Stimulated activated naive CD4-positive, alpha-beta T cell treated with Interleukin-2 at 50 U/mL for 16 hours (primary cell): ENCODE measurements at places on chromosomes 11 and 22.

- DNase-seq, result no peak
These were observed 734.5 kb upstream of the CCDC179 start for GRCh38 chr11:23594755-23595154.

- no peak for DNase-seq
These were observed 7.4 kb downstream of the KCNC1 start for GRCh38 chr11:17742019-17742418.

DNA sequence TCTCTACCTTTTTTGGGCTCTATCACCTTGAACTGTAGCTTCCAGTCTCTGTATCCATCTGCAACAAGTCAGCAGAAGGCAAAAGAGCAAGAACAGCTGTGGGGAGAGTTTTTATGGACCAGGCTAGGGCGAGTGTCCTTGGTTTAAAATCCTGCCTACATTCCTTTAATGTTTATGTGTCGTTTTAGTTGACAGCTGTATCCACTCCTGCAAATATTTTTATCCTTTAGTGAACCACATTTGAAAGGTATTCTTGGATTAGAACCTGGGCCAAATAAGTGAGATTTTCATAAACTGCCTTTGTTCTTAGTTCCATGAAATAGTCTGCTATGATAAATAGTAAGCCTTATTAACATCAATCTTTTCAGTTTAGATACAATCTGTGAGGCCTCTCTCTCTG lies 712.2 kb downstream of the ETS1 start:
- no peak for DNase-seq

DNA sequence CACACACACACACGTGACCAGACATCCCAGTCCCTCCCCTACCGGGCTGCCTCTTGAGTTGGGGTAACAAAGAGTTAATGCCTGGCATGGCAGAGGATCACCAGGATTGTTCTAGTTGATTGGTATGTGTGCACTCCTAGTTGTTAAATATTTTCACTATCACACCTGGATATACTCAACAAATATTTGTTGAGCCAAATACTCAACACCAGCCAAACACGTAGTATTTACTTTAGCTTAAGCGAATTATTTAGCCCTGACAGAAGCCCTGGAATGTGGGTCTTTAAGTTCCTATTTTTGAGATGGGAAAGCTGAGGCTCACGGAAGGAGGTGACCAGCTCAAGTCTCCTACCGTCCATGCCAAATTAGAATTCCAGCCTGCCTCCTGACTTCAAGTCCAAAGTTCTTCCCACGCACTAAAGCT lies 10.5 kb downstream of the CD3E start:
- DNase-seq, result no peak

DNA sequence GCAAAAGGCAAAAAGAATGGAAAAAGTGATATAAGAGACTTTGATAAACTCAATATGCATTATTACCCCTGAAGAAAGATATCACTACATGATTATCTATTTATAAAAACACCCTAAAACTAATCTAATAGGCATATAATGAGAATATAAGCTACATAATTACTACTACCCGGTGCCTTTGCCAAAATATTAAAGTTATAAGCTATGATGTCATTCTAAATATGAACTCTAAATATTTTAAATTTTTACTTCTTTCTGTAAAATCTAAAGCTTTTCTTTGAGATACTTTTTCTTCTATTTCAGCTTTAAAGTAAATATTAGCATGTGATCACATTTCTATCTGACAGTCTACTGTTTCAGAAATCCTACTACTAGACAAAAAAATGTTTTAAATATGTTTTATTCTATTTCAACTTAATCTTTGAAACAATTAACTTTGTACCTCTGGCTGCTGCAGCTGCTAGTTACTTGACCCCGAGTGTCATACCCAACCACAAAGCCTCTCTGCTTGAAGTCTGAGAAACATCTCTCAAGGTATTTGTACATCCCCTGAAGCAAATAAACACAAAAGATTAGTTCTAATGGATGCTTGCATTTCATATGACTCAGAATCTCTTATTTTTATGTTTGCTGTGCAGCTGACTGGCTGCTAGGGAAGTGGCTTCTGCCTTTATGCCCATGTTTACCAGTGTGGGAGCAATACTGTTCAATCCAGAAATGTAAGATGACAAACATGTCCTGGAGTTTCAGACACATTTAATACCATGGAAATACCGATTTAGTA lies 26.8 kb downstream of the PGM2L1 start:
- DNase-seq, result no peak

GRCh38 chr11:12789596-12790215 lies 115.5 kb downstream of the TEAD1 start:
- DNase-seq, result no peak

DNA sequence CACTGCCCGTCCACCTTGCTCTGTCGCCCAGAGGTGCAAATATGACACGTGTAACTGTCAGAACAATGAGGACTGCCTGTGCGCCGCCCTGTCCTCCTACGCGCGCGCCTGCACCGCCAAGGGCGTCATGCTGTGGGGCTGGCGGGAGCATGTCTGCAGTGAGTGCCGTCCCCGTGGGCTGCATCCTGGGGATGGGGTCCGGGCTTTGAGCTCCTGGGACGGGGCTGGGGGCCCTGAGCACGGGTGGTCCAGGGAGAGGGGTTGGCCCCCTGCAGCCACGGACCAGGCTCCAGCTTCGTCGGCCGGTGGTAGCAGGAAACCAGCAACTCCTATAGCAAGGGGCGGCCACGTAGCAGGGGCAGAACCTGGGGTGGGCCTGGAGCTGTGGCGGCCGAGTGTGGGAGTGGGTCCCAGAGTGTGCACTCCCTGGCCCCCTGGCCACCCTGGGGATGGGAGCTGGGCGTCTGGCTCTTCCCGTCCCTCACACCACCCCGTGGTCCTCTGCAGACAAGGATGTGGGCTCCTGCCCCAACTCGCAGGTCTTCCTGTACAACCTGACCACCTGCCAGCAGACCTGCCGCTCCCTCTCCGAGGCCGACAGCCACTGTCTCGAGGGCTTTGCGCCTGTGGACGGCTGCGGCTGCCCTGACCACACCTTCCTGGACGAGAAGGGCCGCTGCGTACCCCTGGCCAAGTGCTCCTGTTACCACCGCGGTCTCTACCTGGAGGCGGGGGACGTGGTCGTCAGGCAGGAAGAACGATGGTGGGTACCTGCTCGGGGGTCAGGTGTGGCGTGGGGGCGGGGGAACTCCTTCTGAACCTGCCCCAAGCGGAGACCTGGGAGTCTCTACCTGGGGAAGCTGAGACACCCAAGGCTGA lies 10.1 kb downstream of the MUC2 start:
- DNase-seq, result no peak

- no peak for DNase-seq
These were observed 50.0 kb downstream of the RRAS2 start for GRCh38 chr11:14308897-14309387.

GRCh38 chr11:119196833-119197483 lies 9.2 kb upstream of the CBL start:
- peak; percentile 51 for DNase-seq

- DNase-seq, result no peak
These were observed 128.6 kb upstream of the DDI1 start for GRCh38 chr11:103907548-103908455.

- DNase-seq, result no peak
These were observed 16.5 kb upstream of the CSTF3 start for GRCh38 chr11:33177676-33178336.

DNA sequence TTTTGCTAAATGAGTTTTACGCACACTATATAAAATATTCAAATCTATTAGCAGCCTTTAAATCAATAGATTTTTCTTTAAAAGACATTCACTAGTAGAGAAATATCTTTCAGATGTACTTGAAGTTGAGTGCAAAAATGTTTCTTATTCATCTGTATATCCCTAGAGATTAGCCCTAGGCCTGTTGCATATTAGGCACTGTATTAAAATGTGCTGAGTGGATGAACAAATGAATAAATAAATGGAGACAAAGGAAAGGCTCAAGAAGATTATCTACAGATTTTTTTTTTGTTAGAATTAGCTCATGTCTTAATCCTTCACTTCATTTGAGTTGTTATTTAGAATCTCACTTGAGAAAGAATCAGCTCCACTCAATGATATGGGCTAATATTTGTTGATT lies 12.0 kb upstream of the MMP13 start:
- no peak for DNase-seq

GRCh38 chr11:27514076-27514475 lies 7.5 kb upstream of the LIN7C start:
- DNase-seq, result no peak

DNA sequence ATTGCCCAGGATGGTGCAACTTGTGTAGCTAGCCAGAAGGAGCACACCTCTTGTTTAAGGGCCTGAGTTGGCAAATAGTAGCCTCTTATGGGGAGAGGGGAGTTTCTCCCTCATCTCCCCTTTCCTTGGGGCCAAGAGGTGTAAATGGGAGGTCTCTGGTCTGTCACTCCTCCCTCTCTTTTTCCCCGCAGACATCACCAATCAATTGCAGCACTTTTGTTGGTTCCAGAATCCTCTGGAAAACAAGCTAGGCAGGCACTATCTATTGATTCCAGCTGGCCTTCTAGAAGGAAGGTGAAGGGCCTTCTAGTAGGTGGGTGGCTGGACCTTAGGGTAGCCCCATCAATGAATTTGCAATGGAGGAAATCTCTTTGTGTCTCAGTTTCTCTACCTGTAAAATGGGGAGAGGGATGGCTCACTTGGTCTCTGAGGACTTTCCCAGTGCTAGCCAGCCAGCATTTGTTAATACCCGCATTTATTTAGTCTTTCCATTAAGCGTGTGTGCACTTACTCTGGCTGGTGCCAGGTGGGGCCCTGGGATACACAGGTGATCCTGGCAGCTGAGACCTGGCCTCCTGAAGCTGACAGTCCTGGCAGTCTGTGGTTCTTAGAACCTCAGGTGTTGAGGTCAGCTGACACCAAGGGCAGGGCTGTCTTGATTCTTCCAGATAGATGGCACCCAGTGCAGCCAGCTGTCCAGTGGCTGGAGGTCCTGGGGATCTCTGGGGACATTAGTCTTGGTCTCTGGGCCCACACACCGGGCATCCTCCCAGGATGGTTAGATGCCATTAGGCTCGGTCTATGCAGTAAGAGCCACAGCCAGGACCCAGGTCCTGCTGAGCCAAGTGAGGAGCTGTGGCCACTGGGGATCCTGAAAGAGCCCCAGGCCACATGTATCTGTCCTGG lies 51.7 kb downstream of the TSPAN18 start:
- DNase-seq, result no peak

GRCh38 chr11:65917077-65917433 lies 1.8 kb downstream of the C11orf68 start:
- DNase-seq, result no peak

DNA sequence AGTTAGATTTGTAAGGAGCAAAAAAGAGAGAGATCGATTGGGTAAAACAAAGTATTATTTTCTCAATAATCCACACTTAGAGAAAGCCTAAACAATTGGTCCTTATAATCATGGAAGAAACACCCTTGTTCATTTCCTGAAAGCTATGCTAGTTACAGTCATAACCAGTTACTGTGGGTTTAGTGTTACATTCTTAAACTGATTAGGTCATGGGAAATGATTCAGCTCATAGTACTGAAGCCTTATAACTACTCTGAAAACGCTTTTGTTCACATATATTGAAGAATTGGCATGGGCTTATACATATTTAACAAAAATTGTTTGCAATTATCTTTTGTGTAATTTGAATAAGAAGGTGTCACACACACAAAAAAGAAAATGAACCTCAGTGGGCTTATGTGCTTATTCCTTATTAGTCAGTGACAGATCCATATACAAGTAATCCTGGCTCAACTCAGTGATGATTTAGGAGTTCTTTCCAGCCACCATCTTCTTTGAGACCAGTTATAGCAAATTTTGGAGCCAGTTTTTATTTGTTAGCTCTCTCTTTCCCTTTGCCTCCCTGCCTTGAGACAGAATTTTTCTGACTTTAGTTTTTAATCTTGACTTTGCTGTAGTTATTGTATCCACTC lies 198.5 kb upstream of the CTSC start:
- no peak for DNase-seq

GRCh38 chr11:133747409-133747808 lies 97.9 kb downstream of the SPATA19 start:
- DNase-seq, result no peak

DNA sequence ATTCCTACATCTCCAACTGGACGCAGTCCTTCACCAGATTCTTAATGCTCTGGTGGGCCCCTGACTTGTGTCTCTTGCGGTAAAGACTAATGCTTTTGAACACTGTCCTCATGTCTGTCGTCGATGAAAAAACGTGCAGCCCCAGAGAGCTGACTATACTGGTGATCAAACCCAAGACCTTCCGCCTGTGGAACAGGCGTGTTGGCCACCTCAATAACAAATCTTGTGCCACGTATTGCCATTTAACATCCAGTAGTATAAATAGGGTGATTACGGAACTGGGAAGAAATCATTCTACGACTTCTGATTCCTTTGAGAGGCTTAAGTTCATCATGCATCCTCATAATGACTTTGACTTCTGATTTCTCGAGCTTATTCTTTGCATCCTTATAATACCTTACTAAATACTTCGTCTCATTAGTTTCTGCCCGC lies 45.6 kb downstream of the OR4D9 start:
- no peak for DNase-seq

DNA sequence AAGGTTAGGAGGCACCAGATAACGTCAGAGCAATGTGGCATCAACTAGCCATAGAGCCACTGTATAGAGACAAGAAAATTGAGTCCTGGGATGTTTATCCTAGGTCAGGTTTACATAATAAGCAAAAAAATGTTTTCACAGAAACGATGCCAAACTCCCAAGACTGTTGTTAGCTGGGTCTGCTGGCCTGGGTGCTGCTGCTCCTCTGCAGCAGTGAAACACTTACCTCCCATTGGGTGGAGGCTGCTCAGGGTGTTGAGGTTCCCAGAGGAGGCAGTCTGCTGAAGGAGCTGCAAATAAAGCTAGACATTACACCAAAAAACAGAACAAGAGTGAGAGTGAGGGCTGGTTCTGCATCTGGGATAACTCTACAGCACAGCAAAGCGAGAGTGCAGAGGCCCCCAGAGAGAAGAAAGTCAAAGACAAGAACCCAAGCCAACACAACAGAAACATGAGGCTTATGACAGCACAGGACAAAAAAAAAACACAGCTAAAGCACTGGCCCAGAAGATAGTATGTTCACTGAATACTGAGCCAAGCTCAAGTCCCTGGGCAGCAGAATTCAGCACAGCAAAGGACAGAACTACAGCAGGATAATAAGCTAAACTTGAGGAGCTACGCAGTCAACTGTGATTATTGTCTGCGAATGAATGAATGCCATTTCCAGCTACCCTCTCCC lies 29.9 kb upstream of the RAPSN start:
- no peak for DNase-seq

DNA sequence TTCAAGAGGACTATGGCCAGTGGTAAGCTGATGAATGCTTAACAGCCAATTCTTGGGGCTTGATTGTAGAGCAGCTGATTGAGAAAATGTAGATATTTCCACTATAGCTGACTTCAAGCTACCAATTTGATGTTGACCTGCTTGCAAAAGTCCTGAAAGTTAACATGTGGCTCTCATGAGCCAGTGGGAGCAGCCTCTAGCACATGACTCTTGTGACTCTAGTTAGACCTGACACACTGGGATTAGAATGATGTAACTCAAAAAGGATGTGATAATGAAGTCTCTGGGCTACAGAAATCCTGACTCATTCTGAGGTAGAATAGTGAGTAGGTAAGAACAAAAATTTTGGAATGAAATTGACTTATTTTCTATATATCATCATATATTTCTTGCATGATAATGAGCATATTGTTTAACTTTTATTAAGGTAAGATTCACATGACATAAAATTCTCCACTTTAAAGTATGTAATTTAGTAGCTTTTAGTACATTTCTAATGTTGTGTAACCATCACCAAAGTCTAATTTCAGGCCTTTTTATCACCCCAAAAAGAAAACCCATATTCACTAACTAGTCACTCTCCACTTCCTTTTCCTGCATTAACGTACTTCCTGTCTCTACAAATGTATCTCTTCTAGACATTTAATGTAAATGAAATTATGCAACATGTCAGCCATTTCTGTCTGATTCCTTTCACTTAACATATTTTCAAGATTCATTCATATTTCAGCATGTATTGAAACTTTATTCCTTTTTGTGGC lies 16.1 kb upstream of the OR52H1 start:
- DNase-seq, result no peak
